Iris pigment epithelial cell (primary cell): ENCODE measurements at places on chromosomes 16 and 17.
A peak's percentile ranks its signal among the peaks of the same experiment; 100 is the strongest.

DNA sequence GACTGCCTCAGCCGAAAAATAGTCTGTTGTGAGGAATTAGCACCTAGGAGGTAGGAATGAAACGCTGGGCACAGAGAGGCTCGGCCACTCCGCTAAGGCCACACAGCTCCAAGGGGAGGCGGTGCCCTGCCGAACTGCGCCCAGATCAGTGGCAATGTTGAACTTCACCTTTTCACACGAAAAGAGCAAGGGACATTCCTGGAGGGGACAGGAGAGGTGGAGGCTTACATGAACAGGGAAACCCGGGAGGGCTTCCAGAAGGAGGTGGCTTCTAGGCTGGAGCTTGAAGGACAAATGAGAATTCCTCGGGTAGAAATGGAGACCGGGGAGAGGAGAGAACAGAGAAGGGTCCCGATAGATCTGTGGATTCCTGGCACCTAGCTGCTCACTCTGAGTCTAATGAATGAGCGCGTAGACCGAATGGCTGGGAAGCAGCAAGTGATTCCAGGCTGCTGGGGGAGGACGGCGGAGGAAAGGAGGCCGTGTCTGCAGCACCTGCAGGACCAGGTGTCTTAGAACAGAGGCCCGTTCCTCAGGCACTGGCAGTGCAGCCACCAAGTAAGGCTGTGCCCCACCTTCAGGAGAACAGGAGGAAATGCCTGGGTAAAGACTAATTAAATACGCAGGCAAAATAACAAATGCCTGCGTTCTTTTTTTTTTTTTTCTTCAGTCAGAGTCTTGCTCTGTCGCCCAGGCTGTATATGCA is 722 bp upstream of the SLC38A10 start:
- peak; percentile 42 for DNase-seq

DNA sequence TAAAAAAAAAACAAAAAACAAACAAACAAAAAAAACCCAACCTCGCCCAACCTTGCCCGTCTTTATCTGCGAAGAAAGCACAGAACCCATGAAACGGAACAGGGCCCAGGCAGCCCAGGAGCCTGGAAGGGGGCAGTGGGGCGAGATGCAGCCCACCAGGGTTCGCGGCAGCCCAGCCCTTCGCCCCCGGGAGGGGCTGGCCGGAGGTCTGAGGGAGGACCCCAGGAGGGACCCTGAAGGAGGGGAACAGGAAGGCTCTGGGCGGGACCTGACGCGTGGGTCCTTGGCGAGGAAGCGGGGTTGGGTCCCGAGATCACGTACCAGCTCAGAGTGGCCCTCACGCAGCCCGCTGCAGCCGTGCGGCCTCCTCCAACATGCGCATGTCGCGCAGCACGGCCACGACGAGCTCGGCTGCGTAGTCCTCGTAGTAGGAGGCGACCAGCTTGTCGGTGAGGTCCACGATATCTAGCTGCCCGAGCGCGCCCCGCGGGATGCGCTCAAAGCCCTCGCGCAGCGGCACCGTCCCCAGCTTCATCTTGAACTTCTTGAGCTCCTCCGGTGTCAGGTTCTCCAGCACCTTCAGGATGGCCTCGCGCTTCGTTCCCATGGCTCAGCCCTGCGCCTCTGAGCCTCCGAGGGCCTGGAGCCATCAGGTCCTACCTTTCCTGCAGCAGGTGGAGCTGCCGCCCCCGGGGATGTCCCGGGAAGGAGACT is at the start of gene PYDC1:
TSS of gene PYDC1 (minus strand) at position 714 of the 714 bp plus-strand sequence. CDS start at position 607, 107 bp downstream.
- DNase-seq = no peak

- peak; percentile 26 for DNase-seq
These were observed 11.2 kb upstream of the ERN2 start for GRCh38 chr16:23724096-23724784.

GRCh38 chr17:50904518-50905459 is 38.6 kb upstream of the TOB1 start:
- no peak for DNase-seq

DNA sequence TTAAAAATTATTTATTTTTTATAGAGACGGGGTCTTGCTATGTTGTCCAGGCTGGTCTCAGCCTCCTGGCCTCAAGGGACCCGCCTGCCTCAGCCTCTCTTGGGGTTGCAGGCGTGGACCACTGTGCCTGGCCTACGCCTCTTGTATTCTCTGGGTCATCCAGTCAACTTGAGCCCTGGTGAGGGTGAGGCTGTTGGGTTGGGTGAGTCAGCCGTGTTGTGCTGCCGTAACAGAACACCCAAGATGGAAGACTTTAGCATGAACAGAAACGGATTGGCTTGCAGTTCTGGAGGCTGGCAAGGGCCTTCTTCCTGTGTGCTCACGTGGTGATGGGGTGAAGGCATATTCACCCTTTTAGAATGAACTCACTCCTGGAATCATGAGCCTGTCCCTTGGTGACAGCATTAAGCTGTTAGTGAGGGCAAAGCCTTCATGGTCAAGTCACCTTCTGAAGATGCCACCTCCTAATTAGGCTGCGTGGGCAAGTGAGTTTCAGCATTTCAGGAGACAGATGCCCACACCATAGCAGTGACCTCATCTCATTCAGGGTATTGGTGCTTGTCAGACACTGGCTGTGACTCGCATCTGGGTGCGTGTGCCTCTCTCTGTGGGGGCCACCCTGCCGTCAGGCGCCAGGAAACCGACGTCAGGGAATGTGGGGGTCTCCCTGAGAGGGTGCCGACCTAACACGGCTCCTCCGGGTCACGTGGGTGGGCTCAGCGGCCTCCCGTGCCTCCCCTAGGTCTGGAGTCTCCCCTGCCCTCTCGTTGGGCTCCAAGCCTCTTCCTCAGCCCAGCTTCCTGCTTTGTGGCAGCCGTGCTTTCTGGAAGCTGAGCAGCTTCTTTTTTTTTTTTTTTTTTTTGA is 49.8 kb downstream of the WDR45B start:
- DNase-seq = peak; percentile 83

DNA sequence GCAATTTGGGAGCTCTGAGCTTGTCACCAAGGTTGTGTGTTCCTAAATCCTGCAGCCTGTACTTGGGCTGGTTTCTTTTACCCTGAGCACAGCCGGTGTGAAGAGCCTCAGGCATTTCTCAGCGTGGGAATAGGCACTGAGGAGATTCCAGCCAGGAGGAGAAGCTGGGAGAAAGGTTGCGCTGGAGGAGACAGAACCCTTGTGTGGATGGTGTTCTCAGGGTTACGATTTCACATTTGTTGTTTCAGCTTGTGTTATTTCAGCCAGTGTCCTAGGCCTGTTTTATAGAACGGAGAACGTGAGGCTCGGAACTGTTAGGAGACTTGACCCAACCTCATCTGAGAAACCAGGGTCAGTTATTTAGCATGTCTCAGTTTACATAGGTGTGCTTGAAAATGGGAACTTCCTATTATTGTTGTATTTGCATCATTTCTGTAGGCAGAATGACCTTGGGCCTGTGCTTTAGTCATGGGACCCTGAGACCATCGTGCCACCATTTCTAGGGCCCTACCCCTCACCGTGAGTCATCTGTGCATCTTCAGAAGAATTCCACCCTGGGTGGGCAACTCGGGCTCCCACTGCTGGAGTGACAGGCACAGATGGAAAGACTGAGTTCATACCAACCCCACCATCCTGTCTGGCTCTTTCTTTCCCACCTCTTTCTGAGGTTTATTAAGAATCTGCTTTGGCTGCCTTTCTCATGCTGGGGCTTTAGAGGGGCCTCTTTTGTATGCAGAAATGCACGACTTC is 134.9 kb downstream of the MSI2 start:
- no peak for DNase-seq

- no peak for DNase-seq
These were observed 1001.6 kb upstream of the CDH8 start for GRCh38 chr16:63037761-63038396.

DNA sequence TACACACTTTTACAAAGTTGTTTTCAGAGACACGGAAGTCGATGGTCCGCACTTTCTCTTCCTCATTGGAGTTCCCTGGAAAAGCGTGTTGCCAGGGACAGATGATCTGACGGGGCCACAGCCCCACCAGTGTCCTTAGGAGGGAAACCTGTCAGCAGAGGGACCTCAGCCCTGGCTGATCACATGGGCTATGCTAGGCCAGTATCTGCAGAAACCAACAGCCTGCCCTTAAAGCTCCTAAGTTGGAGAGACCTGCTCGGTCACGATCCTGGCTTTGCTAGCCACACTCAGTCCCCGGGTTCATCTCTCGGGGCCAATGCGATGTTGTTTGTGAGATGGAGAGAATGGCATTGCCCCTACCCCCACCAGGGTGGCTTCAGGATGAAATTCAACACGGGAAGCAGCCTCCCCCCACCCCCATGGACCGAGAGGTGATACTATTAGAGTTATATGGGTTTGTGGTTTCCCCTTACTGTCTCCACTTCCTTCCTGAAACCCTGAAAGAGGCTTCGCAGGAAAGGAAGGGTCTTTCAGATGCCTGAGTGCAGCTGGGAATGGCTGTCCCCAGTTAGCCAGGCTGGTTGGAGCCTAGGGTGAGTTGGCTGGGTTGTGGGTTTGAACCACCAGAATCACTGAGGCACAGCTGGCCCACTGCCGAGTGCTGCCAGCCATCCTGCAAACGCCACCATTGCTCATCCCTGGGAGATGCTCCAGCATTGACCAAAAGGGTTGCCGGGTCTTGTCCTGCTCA is 16.6 kb downstream of the RMI2 start:
- no peak for DNase-seq

- no peak for DNase-seq
These were observed 45.8 kb downstream of the TENT4B start for GRCh38 chr16:50198802-50199403.

- no peak for DNase-seq
These were observed 21.8 kb downstream of the NXPH3 start for GRCh38 chr17:49597436-49597835.

DNA sequence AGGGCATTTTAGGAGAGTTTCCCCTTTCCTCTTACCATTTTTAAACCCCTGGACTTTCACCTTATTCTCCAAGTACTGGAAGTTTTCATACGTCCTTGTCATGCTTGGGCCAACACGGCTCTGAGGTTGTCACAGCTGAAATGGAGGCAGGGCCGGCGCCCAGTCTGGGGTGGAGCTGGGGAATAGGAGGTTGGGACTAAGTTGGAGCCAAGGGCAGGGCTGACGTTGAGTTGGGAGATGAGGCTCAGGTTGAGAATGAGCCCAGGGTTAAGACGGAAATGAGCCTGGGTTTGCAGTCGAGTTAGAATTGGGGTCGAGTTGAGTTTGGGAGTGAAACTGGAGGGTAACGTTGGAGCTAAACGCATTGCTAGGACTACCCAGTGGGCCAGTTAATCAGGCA is 1.3 kb downstream of the CLEC10A start:
- no peak for DNase-seq

- DNase-seq = peak; percentile 31
These were observed 85.7 kb downstream of the CDYL2 start for GRCh38 chr16:80718480-80719220.

GRCh38 chr17:5826384-5826783 is 242.1 kb upstream of the NLRP1 start:
- DNase-seq = peak; percentile 39

GRCh38 chr16:88578446-88579313 is 8.5 kb downstream of the ZC3H18 start:
- DNase-seq = no peak

- peak; percentile 93 for DNase-seq
These were observed 17.9 kb upstream of the COL1A1 start for GRCh38 chr17:50219342-50219741.

GRCh38 chr17:66459811-66460270 is 157.4 kb downstream of the PRKCA start:
- DNase-seq = peak; percentile 100

DNA sequence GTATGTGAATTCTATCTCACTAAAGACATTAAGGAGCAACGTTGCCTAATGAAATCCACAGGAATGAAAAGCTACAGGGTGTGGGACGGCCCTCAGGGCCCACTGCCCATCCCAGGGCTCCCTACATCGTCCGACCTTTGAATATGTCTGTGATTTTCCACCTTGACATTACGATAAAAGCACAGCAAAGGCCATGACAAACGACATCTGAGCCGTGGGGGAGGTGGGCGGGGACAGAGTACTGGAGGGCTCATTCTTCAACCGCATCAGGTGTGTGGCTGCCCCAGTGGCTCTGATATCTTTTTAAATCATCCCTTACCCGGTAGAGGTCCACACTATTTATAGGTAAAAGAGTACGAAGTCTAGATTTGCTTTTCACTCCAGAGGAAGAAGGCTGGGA is 35.1 kb downstream of the LMF1 start:
- no peak for DNase-seq

DNA sequence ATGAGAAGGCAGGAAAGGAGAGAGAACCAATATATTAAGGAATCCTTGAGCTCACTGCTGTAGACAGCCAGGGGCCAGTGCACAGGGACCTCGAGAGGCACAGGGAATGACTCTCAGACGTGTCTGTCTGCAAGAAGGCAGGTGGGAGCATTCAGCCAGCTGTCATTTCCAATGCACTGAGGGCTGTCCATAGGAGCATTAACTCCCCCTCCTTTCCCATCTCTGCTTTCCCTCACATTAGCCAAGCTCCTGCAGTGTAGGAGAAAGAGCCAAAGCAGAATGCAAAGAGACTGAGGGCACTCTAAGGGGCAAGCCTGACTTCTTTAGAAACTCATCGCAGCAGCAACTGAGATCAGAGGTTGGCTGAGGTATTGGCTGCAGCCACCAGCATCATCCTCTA is 218.3 kb downstream of the CDH13 start:
- DNase-seq = no peak

- peak; percentile 15 for DNase-seq
These were observed 34.4 kb upstream of the RAB11FIP4 start for GRCh38 chr17:31357091-31357490.

DNA sequence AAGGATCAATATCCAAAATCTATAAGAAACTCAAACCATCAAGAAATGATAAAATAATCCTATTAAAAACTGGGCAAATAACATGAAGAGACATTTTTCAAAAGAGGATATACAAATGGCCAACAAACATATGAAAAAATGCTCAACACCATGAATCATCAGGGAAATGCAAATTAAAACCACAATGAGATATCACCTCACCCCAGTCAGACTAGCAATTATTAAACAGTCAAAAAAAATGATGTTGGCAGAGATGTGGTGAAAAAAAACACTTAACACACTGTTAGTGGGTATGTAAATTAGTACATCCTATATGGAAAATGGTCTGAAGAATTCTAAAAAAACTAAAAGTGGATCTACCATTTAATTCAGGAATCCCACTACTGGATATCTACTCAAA is 379.0 kb upstream of the SOX9 start:
- no peak for DNase-seq
